ENCODE measurements at places on chromosomes 11 and 22.
A peak's percentile ranks its signal among the peaks of the same experiment; 100 is the strongest.

DNA sequence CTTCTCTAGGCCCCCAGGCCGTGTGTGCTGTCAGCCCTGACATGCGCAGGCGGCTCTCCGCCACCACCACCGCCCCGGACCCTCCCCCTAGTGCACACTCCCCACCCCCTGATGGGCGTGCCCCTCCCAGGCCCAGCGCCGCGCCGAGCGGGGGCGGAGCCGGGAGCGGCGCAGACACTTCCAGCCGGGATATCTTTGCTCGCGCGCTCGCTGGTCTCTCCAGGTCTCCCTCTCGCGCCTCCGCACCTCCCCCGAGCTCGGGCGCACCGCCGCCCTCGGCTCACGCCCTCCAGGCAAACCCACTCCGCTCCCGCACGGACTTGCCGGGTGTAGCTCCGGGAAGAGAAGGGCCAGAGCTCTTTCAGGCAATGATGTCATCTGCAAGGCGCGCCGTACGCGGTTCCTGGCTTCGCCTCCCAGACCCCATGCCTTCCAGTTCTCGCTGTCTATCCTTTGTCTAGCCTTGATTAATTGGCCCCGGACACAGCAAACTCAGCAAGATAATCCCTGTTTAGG lies at the start of gene SCN3B:
Gene SCN3B (minus strand): TSS at position 59 of the 516 bp plus-strand sequence. CDS start 823 bp downstream, outside the sequence.
- DNase-seq = peak; percentile 29

GRCh38 chr11:134366254-134366653 lies 34.5 kb downstream of the GLB1L2 start:
- no peak for DNase-seq

DNA sequence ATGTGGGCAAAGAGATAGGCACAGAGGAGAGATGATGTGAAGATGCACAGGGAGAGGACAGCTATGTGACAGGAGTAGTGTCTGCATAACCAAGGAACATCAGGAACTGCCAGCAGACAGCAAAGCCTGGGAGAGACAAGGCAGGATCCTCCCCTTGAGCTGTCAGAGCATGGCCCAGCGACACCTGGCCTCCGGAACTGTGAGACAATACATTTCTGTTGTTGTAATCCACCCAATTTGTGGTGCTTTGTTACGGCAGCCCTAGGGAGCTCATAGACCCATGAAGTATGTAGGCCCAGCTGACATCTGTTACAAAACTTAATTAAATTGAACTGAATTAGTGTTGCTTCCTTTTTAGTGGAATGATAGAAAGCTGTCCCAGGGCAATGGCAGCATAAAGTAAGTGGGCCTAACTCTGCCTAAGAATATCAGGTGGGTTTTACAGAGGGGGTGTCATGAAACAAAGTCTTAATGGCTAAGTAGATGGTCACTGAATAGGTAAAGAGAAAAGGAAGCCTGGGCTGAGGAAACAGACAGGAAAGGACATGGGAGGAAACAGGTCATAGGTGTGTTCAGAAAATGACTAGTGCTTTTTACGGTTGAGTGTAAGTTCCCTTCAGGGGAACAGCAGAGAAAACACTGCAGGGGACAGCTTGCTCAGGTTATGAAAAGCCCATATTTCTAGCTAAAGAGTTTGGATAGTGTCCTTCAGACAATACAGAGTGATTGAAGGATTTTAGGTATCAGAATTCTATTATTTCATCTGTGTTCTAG lies 24.8 kb downstream of the RASSF10 start:
- DNase-seq = no peak

DNA sequence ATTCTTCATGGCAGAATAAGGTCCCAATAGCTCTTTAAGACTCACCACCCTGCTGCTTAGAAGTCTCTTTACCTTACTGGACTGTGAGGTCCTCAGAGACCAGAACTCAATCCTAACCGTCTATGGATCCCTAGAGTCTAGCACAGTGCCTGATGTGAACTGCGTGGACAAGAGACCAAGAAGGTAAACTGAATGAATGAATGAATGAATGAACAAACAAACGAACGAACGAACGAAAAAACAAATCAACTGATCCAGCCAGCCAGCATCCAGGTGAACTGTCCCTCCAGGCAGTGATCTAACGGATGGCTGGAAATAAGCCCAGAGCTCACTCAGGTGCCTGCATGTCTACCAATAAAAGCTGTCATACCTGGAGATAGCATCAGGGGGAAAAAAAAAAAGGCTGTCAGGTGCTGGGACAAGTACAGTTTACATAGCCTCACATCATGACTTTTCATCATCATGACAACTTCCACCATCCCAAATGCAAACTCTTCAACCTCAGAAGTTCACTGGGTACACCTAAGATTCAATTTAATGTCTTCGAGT lies 59.8 kb downstream of the PACSIN2 start:
- DNase-seq = no peak

DNA sequence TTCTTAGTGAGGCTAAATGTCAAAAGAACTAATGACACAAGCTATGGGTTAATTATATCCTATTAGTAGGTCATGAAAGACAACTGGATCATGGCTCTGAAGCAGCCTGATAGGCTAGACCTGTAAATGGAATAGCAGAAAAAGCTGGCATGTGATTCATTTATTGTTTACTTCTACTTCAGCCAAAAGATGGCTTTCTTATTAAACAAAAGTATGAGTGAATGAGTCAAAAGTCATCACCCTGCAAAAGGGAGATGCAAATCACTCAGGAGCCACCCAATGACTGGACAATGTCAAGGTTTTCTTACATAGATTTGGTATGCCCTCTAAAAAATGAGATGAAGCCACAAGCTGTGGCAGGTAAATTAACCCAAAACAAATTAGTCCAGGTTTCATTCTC lies 138.0 kb downstream of the TRPC6 start:
- DNase-seq = no peak

DNA sequence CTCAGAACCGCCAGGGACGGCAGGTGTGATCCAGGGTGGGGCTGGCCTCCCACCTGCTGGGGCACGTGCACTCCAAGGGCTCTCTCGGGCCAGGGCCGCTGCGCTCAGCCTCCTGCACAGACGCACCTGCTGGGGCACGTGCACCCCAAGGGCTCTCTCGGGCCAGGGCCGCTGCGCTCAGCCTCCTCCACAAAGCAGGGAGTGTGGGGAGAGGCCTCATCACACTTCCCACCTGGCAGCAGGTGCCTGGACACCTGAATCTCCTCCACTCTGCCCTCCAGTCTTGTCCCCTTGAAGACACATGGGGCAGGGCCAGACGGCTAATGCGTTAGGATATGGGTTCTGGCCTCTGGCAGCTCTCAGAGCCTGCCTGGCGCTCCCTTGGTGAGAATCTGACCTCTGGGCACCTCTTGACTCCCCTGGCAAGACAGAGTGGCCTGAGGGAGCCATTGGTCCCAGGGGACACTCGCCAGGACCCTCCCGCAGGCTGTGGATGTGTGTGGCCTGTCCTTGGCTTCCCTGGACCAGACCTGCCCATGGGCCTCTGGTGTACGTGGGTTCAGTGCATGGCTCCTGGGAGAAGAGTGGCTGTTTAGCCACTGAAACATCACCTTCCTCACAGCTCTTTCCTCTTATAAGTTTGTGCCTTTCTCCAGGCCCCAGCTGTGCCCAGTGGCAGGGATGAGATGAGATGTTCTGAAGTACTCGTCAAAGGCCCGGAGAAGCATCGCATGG lies 73.5 kb downstream of the BRD1 start:
- no peak for DNase-seq

GRCh38 chr11:117654281-117655255 lies 142.4 kb downstream of the DSCAML1 start:
- no peak for DNase-seq

DNA sequence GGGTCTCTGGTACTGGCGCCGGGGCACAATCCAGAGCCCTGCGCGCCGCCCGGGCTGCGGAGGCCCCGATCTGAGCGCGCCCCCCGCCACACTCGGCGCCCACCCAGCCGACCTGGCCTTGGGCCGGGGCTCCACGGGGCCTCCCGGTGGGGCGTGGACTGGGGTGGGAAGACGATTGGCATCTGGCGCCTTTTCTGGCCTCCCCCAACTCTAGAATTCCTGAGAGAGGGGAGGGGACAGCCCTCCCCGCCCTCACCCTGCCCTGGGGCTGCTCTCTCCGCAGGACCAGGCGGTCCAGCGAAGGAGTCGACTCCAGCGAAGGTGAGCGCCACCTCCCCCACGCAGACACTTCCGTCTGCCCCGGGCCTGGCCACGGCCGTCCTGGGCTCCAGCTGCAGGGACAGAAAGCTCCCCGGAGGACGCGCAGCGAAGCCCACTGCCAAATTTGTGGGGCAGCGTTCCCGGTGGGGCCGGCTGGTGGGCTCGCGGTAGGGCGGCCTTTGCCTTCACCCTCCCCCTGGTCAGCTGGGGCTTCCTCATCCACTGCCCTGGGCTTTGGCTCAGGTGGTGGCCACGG lies 593 bp downstream of the SSH3 start:
- DNase-seq = no peak

GRCh38 chr11:126682590-126682989 lies 318.0 kb downstream of the KIRREL3 start:
- DNase-seq = no peak

- DNase-seq = no peak
Measured at GRCh38 chr11:68932358-68932757, 28.7 kb downstream of the IGHMBP2 start.

DNA sequence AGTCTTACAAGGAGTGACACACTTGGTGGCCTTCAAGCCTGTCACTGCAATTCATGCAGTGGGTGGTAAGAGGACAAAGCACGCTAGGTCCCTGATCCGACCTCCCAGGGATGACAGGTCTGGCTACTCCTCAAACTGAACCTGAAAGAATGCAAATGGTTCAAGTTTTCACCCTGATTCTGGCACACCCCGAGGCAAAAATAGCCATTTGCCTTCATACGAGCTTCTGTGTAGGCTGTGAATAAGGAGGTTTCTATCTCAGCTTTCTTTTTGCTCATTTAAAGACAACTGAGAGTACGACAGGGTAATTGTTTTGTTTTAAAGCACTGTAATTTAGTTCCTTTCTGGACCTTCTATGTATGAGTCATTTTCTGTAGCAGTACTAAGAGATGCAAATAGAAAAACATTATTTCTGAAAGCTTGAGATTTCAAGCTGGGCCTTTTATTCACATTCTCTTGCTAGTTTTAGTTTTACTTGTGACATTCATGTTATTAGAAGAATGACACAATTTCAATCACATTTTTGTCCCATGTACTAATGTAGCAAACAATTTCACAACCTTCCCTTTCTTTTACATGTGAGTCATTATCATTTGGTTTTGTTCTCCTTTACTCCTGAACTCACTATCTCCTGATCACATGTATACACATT lies 56.6 kb upstream of the FDX1 start:
- no peak for DNase-seq

GRCh38 chr11:22346282-22346681 lies 8.1 kb downstream of the SLC17A6 start:
- no peak for DNase-seq

GRCh38 chr11:23903044-23903704 lies 593.7 kb upstream of the LUZP2 start:
- no peak for DNase-seq

GRCh38 chr22:19522881-19523239 lies 1.4 kb downstream of the CLDN5 start:
- DNase-seq = no peak

DNA sequence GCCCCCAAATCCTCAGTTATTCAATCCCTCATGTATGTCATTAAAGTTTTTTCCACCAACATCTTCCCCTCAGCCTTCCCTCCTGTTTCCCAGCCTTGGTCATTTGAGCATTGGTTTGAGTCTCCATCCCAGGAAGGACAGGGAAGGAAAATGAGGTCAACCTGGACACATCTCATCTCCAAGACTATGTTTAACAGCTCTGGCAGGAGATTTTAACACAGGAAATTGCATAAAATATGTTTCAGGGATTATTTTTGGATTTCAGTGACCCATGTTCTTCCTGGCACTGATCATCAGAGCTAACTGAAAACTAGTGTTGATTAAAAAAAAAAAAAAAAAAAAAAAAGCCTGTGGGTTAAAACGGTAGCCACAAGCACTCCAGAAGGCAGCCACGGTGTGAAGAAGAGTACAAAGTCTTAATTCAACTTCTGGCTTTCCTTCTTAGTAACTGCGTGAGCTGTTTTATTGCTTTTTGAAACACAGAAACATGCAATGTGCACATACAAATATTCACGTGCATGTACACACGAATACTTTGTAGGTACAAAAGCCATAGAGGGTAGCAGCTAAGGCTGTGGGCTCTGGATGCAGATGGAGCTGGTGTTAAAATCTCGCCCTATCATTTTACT lies 164.4 kb upstream of the DDI1 start:
- DNase-seq = no peak

GRCh38 chr11:78802058-78802761 lies 227.5 kb upstream of the NARS2 start:
- DNase-seq = no peak

- DNase-seq = no peak
Measured at GRCh38 chr11:15635521-15635920, 520.8 kb downstream of the INSC start.

GRCh38 chr11:76839311-76839710 lies 21.4 kb upstream of the ACER3 start:
- DNase-seq = no peak

DNA sequence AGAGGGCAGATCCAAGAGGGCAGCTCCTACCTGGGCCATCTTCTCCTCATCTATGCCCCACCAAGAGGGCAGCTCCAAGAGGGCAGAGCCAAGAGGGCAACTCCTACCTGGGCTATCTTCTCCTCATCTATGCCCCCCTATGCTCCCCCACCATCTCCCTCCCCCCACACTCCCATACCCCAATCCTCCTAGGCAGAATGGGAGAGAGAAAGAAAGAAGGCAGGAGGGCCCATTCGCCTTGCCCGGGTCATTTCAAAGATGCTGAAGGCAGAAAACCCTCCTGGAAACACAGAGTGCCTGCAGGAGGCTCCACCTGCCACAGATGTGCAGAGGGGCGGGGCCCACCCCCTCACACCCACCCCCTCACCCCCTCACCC lies 78.5 kb downstream of the BUD13 start:
- no peak for DNase-seq

DNA sequence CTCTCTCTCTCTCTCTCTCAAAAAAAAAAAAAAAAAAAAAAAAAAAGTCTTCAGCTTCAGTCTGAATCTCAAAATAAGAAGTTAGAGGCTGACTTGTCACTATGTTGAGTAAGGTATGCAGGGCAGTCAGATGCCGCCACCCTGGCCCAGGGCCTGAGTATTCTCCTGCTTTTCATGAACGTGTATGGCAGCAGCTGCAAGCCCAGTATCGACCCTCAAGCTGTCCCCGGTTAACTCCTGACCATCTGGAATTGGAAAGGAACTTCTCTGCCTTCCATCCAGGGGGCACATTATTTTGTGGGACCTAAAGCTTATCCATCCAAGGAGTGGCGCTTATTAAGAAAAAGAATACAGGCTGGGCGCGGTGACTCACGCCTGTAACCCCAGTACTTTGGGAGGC lies 11.4 kb downstream of the MRGPRD start:
- DNase-seq = no peak

DNA sequence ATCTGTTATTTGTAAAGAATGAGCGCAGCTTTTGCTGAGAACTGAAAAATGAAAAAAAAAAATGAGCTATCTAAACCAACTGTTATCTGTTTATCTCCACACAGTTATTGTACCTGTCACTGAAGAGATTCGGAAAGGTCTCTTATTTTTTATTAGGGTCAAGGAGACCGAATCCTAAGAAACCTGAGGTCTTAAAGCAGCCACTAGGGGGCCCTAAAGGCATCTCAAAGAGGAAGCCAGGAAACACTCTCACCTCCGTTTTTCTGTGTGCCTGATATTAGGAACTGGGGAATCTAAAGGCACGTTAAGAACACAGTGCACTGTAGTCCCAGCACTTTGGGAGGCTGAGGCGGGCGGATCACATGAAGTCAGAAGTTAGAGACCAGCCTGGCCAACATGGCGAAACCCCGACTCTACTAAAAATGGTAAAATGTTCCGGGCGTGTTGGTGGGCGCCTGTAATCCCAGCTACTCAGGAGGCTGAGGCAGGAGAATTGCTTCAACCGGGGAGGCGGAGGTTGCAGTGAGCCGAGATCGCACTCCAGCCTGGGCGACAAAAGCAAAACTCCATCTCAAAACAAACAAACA lies 3.5 kb upstream of the LARGE1 start:
- DNase-seq = no peak
